ENCODE measurements at places on chromosomes 11 and 22. TPM values are rescaled to one million over a fixed set of nuclear protein-coding genes. Genes with fewer than 3 reads are reported as not detected.

- H3K4me1 ChIP-seq: no peaks in the 10 kb centered on the region
- H3K27me3 ChIP-seq: no peaks in the 10 kb centered on the region
- no peak overlapping the region for H3K4me3 ChIP-seq
- H3K36me3 ChIP-seq: no peaks in the 10 kb centered on the region
- DNase-seq: no peak
- no peak overlapping the region for H3K27ac ChIP-seq
Observed at GRCh38 chr11:22869325-22869724, 9.1 kb upstream of the CCDC179 start.

DNA sequence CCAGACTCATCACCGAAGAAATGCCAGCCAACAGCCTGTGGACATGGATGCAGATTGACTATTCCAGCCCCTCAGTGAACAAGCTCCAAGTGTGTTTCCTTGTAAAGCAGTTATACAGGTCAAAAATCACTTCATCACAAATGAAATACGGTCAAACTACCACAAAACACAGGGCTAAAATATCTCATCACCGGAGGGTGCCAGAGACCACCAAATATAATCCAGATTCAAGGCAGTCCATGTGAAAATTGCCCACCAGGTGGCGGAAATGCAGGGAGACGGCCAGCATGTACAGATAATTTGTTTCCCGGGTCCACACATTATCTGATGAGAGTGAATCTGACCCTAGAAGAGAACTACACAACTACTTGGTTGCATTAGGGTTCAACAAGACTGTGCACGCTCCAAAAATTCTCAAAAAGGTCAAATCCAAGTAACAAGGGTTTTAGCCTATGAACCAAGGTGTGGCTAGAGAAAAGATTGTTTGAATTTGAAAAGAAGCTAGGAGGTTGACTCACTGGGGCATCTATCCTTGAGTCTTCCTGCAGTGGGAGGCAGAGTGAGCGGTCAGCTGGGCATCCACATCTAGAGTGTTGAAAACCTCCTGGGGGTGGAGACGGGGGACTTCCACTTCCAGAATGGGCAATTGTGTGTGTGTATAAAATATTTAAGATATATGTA lies 71.7 kb downstream of the IGLL5 start:
- no peak overlapping the region for H3K27ac ChIP-seq
- no peak overlapping the region for H3K4me3 ChIP-seq
- peaks cover 11% of the 10 kb centered on the region for H3K4me1 ChIP-seq
- peak; percentile 56 for DNase-seq

DNA sequence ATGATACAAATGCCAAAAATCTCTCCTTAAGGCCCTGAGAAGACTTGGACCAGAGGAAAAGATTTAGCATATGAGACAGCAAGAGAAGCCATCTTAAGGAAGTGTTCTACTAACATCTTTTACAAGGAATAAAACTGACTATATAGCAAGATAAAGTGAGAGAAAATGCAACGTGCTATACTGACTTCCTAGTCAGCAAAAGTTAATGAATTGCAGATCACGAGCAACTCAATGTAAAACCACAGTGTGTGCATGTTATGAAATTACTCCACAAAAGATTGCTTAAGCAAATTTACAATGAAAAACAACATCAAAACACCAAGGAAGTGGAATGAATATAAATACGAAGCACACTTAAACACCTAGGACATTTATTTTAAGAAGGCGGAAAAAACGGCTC lies 187.5 kb downstream of the CADM1 start:
- DNase-seq: no peak
- no peak overlapping the region for H3K27ac ChIP-seq
- no peaks in the 10 kb centered on the region for H3K4me1 ChIP-seq
- H3K36me3 ChIP-seq: no peaks in the 10 kb centered on the region
- H3K4me3 ChIP-seq: no peak overlapping the region

- H3K4me1 ChIP-seq: peaks cover 12% of the 10 kb centered on the region
- no peaks in the 10 kb centered on the region for H3K27me3 ChIP-seq
- no peak for DNase-seq
- no peak overlapping the region for H3K27ac ChIP-seq
Observed at GRCh38 chr11:100908746-100909145, 220.9 kb downstream of the PGR start.

- no peaks in the 10 kb centered on the region for H3K27me3 ChIP-seq
- peak overlapping the region; percentile 29 for H3K4me3 ChIP-seq
- peak; percentile 76 for DNase-seq
- H3K27ac ChIP-seq: peak overlapping the region; percentile 80
Observed at GRCh38 chr22:18088825-18089568, 11.2 kb downstream of the PEX26 start.

- H3K4me1 ChIP-seq: peaks cover 12% of the 10 kb centered on the region
- H3K4me3 ChIP-seq: no peak overlapping the region
- no peaks in the 10 kb centered on the region for H3K36me3 ChIP-seq
- no peaks in the 10 kb centered on the region for H3K27me3 ChIP-seq
Observed at GRCh38 chr11:83252941-83253340, 33.2 kb downstream of the CCDC90B start.

- no peaks in the 10 kb centered on the region for H3K27me3 ChIP-seq
- no peak overlapping the region for H3K4me3 ChIP-seq
- H3K36me3 ChIP-seq: no peaks in the 10 kb centered on the region
Observed at GRCh38 chr11:9180784-9181183, 84.4 kb downstream of the DENND5A start.

GRCh38 chr11:45180179-45180847 lies 33.9 kb downstream of the PRDM11 start:
- peaks cover 6% of the 10 kb centered on the region for H3K27me3 ChIP-seq
- no peaks in the 10 kb centered on the region for H3K36me3 ChIP-seq
- DNase-seq: no peak

GRCh38 chr11:61921446-61921845 lies 4.1 kb upstream of the RAB3IL1 start:
- H3K4me1 ChIP-seq: no peaks in the 10 kb centered on the region
- peaks cover 4% of the 10 kb centered on the region for H3K27me3 ChIP-seq
- H3K36me3 ChIP-seq: no peaks in the 10 kb centered on the region

DNA sequence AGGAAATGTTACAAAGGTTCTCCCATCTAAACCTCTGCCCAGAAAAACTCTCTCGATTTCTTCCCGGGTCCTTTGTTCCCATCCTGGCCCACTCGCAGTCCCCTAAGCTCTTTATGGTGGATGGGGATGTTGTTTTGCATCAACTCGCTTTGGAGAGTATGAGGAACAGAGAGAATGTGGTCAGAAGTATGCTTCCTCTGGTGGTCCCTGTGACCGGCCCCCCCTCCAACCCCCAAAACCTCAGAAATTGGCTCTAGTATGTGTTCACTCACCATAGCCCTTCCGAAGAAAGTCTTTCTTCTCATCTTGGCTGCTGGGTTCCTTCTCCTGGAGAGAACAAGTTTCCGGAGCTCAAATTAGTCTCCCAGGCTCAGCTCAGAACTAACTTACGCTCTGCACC lies 54.4 kb downstream of the GRAMD1B start:
- H3K27ac ChIP-seq: no peak overlapping the region
- H3K36me3 ChIP-seq: peaks cover 2% of the 10 kb centered on the region
- H3K4me1 ChIP-seq: peaks cover 51% of the 10 kb centered on the region
- H3K4me3 ChIP-seq: no peak overlapping the region
- H3K27me3 ChIP-seq: no peaks in the 10 kb centered on the region

- DNase-seq: no peak
- H3K36me3 ChIP-seq: no peaks in the 10 kb centered on the region
- H3K4me3 ChIP-seq: no peak overlapping the region
- H3K4me1 ChIP-seq: no peaks in the 10 kb centered on the region
- no peaks in the 10 kb centered on the region for H3K27me3 ChIP-seq
Observed at GRCh38 chr22:47602732-47603131, 840.3 kb downstream of the TBC1D22A start.

DNA sequence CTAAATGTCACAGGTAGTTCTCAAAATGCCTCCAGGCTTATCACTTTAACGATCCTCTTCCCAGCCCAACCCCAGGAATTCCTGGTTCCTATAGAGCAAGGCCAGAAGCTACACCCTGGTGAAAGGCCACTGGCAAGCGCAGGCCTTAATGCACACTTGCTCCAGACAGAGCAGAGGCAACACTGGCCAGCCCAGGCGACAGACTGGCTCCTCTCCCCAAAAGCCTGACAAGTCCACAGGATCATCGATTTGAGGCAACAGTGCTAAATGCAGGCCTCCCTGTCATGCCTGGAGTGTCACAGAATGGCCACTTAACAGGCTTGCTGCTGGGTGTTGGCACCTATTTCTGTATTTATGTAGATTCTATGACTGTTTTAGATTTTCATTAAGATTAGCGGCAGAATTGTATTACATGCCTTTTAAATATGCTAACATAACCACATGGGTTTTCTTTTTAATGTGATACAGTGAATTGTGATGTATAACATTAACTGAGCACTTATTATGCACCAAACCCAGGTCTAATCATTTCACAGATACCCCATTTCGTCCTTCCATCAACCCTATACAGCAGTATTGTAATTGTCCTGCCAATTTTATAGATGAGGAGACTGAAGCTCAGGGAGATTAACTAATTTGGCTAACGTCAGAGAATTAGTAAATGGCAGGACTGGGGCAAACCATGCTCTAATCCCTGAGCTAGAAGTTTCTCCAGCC lies 38.6 kb downstream of the PACSIN2 start:
- DNase-seq: no peak
- peaks cover 28% of the 10 kb centered on the region for H3K4me1 ChIP-seq
- no peak overlapping the region for H3K4me3 ChIP-seq

- no peaks in the 10 kb centered on the region for H3K27me3 ChIP-seq
- peaks cover 33% of the 10 kb centered on the region for H3K4me1 ChIP-seq
- H3K4me3 ChIP-seq: no peak overlapping the region
- H3K36me3 ChIP-seq: no peaks in the 10 kb centered on the region
Observed at GRCh38 chr11:35907648-35908431, 36.0 kb upstream of the LDLRAD3 start.

DNA sequence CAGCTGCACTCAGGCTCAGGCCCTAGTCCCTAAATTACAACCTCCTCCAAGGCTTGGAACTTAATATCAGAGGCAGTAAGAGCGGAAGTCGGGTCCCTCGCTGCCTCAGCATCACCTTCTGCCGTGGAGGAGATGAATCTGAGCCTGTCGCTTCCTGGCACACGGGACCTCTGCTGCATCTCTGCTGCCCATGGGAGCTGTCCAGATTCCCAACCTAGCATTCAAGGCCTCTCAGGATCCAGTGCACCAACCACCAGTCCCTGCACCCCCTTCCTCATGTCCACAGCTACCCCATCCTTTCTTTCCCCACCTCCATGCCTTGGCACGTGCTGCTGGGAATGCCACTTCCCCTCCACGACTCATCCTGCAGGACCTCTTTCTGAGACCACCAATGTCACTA lies 2.5 kb upstream of the PTGDR2 start:
- H3K36me3 ChIP-seq: no peaks in the 10 kb centered on the region
- no peak overlapping the region for H3K4me3 ChIP-seq
- no peak overlapping the region for H3K27ac ChIP-seq
- H3K27me3 ChIP-seq: no peaks in the 10 kb centered on the region
- 0 out of 2 replicates have a peak, but pooled peaks cover 3% of the 10 kb centered on the region for H3K4me1 ChIP-seq

DNA sequence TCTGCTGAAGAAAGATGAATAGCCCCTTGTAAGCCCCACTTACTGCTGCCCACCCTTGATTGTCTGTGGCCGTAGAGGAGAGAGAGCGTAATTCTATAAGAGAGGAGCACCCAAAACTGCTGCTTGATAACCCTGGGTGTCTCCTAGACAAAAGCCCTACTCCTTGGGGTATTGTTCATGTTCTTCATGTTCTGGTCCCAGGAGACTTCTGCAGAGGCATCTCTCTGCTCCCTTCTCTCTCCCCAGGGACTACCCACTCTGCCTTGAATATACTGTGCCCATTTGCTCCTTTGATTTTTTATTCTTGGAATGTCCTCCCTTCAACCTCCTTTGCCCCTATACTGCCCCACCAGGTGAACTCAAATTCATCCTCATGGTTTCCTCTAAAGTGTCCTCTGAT lies 417.8 kb upstream of the CADM1 start:
- DNase-seq: no peak
- no peaks in the 10 kb centered on the region for H3K36me3 ChIP-seq
- no peaks in the 10 kb centered on the region for H3K27me3 ChIP-seq
- peaks cover 91% of the 10 kb centered on the region for H3K4me1 ChIP-seq

DNA sequence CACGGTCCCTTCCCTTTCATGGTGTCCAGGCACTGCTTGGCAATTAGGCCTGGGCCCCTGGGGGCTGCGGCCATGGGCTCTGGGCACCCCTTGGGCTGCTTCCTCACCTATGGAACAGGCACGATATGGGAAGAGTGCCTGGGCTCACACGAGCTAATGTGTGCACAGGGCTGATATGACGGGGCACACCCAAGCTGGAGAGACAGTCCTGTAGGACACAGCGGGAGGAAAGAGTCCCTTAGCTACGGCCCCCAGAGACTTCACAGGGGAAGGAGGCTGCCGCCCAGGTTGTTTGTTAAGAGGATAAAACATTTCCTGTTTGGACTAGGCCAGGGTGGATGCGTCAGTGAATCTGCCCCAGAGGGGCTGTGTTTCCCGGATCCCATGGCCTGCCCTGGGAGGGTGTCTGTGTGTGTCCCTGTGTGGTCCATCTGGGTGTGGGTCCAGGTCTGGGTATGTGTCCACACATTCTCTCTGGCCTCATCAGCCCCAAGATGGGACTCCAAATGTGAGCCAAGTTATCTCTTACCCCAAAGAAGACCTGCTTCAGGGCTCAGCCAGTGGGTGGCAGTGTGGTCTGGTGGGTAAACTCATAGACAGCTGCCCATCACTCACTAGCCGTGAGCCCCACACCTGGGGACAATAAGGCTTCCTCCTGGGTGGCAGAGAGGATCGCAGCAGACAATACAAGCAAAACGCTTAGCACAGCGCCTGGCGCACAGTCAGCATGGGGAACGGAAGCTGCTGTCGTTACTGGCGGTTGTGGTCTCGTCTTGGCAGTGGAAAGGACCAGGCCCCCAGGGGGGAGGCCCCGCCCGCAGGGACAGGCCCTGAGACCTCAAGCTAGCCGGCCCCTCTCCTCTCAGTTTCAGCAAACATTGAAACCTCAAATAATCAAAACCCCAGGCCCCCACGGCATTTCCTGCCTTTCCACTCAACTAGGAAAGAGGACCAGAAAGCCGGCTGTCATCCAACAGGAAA lies 3.2 kb upstream of the EMID1 start:
- peaks cover 45% of the 10 kb centered on the region for H3K4me1 ChIP-seq
- no peaks in the 10 kb centered on the region for H3K36me3 ChIP-seq
- peak; percentile 91 for DNase-seq
- H3K4me3 ChIP-seq: peak overlapping the region; percentile 15

GRCh38 chr22:47084226-47084625 lies 321.8 kb downstream of the TBC1D22A start:
- H3K4me1 ChIP-seq: no peaks in the 10 kb centered on the region
- H3K27ac ChIP-seq: no peak overlapping the region
- no peak overlapping the region for H3K4me3 ChIP-seq

GRCh38 chr11:20501971-20502370 lies 97.4 kb upstream of the SLC6A5 start:
- H3K4me3 ChIP-seq: no peak overlapping the region
- DNase-seq: no peak
- H3K27ac ChIP-seq: no peak overlapping the region
- H3K27me3 ChIP-seq: no peaks in the 10 kb centered on the region
- no peaks in the 10 kb centered on the region for H3K36me3 ChIP-seq

- peak; percentile 59 for DNase-seq
- peaks cover 50% of the 10 kb centered on the region for H3K4me1 ChIP-seq
- peaks cover 9% of the 10 kb centered on the region for H3K36me3 ChIP-seq
- H3K27me3 ChIP-seq: no peaks in the 10 kb centered on the region
Observed at GRCh38 chr22:20750461-20751184, 23.3 kb upstream of the SERPIND1 start.

The RIC8A gene
- 97.8 TPM for total RNA-seq

The POTEH gene
- total RNA-seq: 0.82 TPM

The ANKK1 gene
- not detected for total RNA-seq

The LUZP2 gene
- total RNA-seq: not detected

The CHRDL2 gene
- not detected for total RNA-seq

The RASD2 gene
- not detected for total RNA-seq

The TRMU gene
- total RNA-seq: 54.5 TPM
